ENCODE measurements at places on chromosomes 6 and 20. TPM values are rescaled to one million over a fixed set of nuclear protein-coding genes. Genes with fewer than 3 reads are reported as not detected.

GRCh38 chr6:170102038-170102437, 188.8 kb downstream of the DLL1 start:
- no peak for DNase-seq

DNA sequence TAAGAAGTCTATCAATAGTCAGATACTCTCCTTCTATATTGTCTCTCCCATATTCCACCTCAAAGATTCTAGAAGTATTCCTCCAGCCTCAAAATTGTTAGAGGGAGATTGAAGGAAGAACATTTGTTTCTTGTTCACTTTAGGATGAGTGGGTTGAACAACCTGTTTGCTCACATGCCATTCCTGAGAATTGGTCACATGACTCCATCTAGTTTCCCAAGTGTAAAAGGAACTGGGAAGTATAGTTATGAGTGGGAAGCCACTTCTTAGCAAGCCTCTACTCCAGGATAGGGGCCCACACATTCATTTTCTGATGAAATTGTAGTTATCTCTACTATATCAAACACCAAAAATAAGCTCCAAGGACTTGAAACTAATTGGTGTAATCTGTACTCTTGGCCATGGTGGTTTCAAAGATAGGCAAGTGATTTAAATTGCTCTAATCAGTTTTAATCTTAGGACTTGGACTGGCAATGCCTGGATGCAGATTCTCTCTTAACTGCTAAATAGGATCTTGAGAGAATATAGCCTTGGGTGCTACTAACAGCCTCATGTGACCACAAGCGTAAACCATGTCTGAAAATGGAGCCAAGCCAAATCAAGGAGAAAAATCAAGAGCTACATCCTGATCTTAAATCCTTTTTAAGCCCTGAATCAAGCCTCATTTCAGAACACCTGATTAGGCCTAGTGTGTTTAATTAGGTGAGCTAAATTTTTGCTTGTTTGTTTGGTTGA, 758.7 kb upstream of the MAN1A1 start:
- no peak for DNase-seq

DNA sequence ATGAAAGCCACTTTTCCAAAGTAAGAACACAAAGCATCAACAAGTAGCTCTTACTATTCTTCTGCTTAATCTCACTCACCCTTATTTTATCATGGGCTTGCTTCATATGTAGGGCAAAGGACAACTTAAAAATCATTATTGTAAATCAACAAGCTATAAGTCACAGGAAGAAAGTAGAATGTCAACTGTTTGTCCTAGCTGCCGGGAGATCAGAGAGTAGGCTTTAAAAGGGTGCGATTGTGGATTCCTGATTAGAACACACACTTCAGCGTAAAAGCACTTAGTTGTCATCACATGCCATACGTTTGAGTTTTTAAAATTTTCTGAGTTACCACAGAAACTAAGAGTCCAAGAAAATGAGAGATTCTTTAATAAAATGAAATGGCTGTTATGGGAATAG, 44.4 kb upstream of the NHSL1 start:
- no peak for DNase-seq

The SLC26A8 gene
- total RNA-seq, result not detected

DNA sequence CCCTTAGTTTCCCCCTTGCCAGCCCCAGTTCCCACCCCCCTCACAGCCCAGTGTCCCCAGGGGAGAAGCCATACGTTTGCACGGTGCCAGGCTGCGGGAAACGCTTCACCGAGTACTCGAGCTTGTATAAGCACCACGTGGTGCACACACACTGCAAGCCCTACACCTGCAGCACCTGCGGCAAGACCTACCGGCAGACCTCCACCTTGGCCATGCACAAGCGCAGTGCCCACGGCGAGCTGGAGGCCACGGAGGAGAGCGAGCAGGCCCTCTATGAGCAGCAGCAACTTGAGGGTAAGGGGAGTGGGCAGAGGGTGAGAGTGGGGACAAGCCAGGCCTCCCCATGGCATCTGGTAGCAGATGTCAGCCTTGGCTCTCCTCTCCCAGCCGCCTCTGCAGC, 5.1 kb upstream of the DEF6 start:
- no peak for DNase-seq

GRCh38 chr6:7195339-7196018, 87.7 kb downstream of the RREB1 start:
- no peak for DNase-seq

The SIRPD gene
- total RNA-seq, result not detected

DNA sequence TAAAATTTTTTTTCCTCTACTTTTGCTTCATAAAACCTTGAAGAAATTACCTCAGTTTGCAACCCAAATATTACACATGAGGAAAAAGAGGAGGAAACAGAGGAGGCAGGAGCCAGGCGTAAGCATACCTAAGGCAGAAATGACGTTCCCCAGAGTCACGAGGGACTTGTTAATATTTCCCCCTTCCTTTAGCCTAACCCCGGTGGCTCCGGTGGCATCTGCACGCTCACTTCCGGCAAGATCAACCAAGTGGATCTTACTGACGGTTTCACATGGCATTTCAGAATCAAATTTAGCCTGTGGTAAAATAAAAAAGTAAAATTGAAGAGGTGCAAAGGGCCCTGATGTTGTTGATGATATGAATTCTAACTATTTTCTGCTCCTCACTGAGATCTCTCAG, 67.4 kb downstream of the KIF16B start:
- DNase-seq, result no peak

- no peak for DNase-seq
Observed at GRCh38 chr6:132289756-132290155, 111.5 kb downstream of the MOXD1 start.
